ENCODE measurements at places on chromosomes 2 and 18.
A peak's percentile ranks its signal among the peaks of the same experiment; 100 is the strongest.

DNA sequence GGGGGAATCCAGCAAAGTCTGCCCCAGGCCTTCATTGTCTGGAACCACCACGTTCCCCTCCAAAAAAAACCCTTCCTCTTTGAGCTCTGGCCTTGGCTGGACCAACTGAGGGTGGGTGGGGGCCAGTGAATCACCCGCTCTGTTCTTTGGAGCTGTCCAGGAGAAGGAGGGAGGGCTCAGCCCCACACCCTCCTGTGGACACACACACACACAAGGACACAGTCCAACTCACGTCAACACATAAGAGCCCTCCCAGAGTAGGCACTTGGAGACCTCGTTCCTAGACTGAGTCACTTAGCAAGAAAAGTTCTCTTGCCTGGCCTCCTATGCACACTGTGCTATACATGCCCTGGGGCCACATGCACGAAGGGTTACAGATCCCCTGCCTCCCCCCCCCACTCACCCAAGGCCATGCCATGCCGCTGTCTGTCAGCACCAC, 1.2 kb upstream of the TNS1 start:
- DNase-seq: no peak

DNA sequence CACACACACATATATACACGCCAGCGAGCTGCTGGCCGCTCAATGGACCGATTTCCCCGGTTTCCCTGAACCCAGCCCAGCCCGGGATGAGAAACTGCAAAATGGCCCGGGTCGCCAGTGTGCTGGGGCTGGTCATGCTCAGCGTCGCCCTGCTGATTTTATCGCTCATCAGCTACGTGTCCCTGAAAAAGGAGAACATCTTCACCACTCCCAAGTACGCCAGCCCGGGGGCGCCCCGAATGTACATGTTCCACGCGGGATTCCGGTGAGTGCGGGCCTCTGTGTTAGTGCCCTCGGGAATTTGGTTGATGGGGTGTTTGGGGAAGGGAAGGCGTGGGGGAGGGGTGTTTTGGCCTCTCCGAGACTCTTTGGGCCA, 392 bp downstream of the ST8SIA3 start:
- DNase-seq: peak; percentile 7

GRCh38 chr2:163345795-163346573, 389.8 kb downstream of the FIGN start:
- DNase-seq: peak; percentile 5

GRCh38 chr2:98343285-98343684, 3.0 kb upstream of the CNGA3 start:
- DNase-seq: no peak

GRCh38 chr2:180219491-180219890, 212.4 kb upstream of the CWC22 start:
- DNase-seq: no peak

DNA sequence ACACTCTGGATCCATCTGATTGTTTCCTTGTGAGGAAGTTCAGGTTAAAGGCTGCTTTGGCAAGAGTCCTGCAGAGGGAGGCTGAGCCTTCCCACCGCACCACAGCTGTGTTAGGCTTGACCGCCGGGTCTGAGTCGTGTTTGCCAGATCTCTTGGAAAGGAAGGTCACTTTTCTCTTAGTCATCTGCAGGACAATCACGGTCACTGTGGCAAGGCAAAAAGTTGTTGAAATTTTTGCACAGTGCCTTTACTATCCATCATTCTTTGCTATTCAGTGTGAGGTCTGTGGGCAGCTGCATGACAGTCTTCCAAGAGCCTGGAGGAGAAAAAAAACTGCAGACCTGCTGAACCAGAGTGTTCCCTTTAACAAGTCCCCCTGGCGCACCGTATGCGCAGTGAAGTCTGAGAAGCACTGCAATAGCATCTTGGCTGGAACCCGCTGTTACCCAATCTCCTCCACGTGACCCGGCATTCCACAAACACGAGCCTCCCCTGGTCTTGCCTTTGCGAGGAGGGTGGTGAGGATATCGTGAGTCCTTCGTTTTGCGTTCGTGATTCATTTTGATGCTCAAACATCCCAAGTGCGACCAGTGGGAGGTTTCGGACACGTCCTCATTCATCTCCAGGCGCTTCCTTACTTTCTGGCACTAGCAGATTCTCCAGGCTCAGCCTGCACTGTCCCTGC, 23.0 kb downstream of the BIN1 start:
- DNase-seq: no peak

GRCh38 chr18:67400502-67401117, 115.9 kb downstream of the DSEL start:
- DNase-seq: no peak
